ENCODE measurements at places on chromosomes 7 and 10. TPM values are rescaled to one million over a fixed set of nuclear protein-coding genes. Genes with fewer than 3 reads are reported as not detected.

RBM20 gene
- polyA plus RNA-seq: 2.7 TPM

OPN4 gene
- 0.02 TPM for polyA plus RNA-seq

ARID5B gene
- 6.7 TPM for polyA plus RNA-seq

C10orf53 gene
- not detected for polyA plus RNA-seq

AFAP1L2 gene
- polyA plus RNA-seq: 8.2 TPM

IDE gene
- 11.6 TPM for polyA plus RNA-seq

CPA4 gene
- polyA plus RNA-seq: 8.4 TPM

SFXN4 gene
- 22.7 TPM for polyA plus RNA-seq

IRF5 gene
- polyA plus RNA-seq: 10.6 TPM
